Motor neuron (in vitro differentiated cells): ENCODE measurements at places on chromosomes 16 and 17. TPM values are rescaled to one million over a fixed set of nuclear protein-coding genes. Genes with fewer than 3 reads are reported as not detected.

DNA sequence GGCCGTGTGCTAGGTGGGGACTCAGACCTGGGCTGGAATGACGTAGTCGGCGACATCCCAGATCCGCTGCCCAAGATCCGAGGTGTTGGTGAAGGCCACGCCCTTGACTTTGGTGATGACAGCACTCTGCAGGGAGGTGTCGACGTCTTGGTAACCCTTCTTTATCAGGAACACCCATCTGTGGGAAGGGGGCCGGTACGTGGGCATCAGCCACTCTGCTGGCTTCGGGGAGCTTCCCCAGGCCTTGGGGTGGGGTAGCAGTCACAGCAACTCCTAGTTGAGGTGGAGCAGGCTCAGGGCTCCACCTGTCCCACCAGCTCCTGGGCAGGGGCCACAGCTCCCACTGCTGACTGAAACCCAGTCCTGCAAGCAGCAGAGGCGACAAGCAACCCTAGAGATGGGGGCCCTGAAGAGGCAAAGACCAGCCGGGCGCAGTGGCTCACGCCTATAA, 4.3 kb downstream of the P2RX5 start:
- no peak for ATAC-seq

DNA sequence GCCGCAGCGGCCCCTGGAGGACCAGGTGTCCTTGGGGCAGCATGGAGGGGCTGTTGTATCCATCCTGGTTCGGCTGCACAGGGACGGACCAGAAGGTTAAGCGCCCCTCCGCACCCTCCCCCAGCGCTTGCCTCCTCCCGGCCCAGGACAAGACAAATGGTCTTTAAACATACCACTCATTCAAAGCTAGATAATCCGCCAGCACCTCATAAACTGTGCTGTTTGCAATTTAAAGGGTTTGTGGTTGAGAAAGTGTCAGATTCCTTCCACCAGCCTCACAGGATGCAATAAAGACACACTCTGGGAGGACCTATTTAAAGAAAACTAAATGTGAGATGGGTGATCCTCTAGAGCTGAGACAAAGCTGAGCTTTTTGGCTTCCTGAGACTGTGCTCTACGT, 426.2 kb upstream of the EEF2KMT start:
- ATAC-seq, result peak; percentile 61

- ATAC-seq, result no peak
These were observed 742.1 kb upstream of the SOX9 start for GRCh38 chr17:71378741-71379140.

Gene CHST5
- 0.11 and 0.20 TPM in 2 replicates for total RNA-seq

GRCh38 chr17:56131431-56131830, 21.8 kb upstream of the ANKFN1 start:
- ATAC-seq, result no peak

GRCh38 chr16:57730771-57731730, 4.5 kb upstream of the KATNB1 start:
- ATAC-seq, result no peak

DNA sequence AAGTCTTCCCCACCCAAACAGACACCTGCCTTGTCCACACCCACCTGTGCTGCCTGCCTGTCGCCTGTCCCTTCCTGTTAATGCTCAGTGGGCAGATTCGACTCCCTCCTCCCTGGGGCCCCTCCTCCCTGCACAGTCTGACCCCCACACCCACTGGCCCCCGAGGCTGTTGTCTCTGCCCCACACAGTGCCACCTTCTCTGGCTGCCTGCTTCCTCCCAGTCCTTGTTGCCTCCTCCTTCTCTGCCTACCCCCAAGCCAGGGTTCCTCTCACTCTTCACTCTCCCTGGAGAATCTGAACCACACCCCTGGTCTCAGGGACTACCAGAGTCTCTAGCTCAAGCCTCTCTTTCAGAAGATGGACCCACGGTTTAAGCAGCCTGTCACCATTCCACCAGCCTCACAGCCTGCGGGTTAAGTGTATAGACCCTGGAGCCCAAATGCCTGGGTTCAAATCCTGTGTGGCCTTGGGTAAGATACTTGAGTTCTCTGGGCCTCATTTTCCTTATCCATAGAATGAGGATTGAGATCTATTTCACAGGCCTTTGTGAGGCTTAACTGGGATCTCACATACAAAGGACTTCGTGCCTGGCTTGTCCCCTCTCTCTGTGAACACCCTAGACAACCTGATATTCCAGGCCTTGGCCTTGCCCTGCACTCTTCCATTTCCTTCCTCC, 3.8 kb upstream of the ARHGAP23 start:
- no peak for ATAC-seq

Gene CA4
- total RNA-seq, result not detected in 2 replicates
